ENCODE measurements at places on chromosomes 1 and 21. TPM values are rescaled to one million over a fixed set of nuclear protein-coding genes. Genes with fewer than 3 reads are reported as not detected.

NIBAN1 gene
- total RNA-seq = 0.46 TPM

TMIGD3 gene
- total RNA-seq = not detected

GRCh38 chr1:53307037-53307436, 20.8 kb downstream of the LRP8 start:
- no peak for DNase-seq

WRAP73 gene
- total RNA-seq = 47.9 TPM

- DNase-seq = peak; percentile 64
These were observed 13.3 kb upstream of the PPP2R5A start for GRCh38 chr1:212271823-212272485.

CNIH4 gene
- 87.5 TPM for total RNA-seq
